Femur (tissue), 1 donor: ENCODE measurements at places on chromosomes 1 and 21.
A peak's percentile ranks its signal among the peaks of the same experiment; 100 is the strongest.

DNA sequence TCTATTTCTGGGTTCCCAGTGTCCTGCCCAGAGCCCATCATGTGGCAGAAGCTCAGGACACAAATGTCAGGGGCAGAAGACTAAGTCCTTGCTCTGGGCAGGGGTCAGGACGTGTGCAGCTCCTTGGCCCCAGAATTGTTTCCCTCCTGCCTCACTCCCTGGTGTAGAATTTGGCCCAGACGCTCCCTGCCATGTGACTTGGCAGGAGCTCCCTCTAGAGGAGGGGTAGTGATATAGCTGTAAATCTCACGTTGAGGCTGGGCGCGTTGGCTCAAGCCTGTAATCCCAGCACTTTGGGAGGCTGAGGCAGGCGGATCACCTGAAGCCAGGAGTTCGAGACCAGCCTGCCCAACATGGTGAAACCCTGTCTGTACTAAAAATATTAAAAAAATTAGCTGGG is 91.2 kb downstream of the UBIAD1 start:
- DNase-seq = no peak

DNA sequence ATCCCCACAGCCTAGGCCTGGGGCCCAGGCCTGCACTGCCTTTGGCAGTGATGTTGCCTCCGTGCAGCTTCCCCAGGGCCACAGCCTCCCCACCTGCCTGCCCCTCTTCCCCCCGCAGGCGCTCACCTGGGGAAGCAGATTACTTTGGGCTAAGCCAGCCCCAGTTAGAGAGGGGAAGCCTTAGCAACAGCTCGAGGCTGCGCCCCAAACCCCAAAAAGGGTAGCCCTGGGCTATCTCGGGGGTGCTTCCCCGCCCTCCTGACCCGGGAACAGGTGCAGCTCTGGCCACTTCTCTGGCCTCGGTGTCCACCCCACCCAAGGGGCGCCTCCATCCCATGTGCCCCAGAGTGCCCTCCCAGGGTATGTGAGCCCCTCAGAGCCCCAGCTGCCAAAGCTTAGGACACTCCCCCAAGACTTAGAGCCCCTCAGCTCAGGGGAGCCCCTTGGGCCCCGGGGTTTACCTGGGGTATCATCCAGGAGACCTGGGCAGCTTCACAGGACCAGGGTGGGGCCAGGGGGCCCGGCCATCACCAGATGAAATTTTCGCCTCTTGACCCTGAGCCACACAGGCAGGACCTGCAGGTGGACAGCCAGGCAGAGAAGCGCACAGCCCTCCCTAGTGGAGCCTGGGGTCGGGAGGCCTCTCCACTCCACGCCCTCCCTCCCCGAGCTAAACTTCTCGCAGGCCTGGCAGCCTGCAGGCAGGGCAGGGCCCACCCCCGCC is 3.3 kb upstream of the TTC34 start:
- DNase-seq = no peak

DNA sequence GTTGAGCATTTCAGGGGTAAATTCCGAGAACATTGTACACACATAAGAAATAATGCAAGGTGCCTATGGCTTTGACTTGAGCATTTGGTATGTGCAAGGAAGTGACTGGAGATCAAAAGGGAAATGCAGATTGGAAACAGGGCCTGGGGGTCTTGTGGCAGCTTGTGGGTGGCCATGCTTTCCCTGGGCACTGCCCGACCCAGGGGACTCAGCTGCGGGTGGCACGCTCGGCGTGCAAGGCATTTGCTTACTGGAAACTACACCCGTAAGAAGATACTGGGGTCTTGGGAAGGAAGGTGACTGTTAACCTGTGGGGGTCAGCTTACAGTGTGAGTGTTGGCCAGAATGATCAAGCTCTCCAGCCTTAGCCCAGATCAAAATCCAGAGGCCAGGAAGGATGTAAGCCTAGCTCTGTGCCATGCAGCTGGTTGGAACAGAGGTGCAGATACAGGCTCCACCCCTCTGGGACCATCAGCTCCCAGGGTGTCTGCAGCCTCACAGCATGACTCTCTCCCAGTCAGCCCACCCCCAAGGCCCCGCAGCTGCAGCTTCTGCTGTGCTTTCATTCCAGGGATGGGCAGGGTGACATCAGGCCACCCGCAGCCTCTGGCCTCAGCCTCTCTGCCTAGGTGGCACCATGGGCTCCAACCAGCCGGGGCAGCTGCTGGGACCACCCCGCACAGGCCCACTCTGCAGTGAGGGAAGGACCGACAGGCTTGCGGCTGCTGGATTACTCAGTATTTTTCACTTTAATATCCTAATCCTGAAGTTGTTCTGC is 55.1 kb downstream of the KIF26B start:
- no peak for DNase-seq

GRCh38 chr1:6625584-6626149 is 999 bp downstream of the THAP3 start:
- DNase-seq = peak; percentile 56

DNA sequence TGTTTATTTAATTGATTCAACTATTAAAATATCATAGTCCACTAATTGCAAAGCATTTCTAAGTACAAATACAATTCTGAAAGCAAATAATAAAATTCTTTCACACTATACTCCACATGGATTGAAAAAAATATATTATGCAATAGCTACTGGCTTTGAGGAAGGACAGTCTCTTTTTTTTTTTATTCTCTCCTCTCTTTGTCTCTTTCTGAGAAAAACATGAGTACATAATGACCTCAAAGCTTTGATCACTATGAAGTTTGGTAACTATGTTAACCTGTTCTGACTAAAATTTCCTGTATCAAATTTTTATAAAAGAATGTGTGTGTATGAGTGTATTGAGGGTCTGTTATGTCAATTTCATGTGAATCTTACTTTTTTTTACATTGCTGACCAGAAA is 96.2 kb downstream of the RGS2 start:
- no peak for DNase-seq

- no peak for DNase-seq
Observed at GRCh38 chr1:202616355-202616915, 93.8 kb downstream of the SYT2 start.

DNA sequence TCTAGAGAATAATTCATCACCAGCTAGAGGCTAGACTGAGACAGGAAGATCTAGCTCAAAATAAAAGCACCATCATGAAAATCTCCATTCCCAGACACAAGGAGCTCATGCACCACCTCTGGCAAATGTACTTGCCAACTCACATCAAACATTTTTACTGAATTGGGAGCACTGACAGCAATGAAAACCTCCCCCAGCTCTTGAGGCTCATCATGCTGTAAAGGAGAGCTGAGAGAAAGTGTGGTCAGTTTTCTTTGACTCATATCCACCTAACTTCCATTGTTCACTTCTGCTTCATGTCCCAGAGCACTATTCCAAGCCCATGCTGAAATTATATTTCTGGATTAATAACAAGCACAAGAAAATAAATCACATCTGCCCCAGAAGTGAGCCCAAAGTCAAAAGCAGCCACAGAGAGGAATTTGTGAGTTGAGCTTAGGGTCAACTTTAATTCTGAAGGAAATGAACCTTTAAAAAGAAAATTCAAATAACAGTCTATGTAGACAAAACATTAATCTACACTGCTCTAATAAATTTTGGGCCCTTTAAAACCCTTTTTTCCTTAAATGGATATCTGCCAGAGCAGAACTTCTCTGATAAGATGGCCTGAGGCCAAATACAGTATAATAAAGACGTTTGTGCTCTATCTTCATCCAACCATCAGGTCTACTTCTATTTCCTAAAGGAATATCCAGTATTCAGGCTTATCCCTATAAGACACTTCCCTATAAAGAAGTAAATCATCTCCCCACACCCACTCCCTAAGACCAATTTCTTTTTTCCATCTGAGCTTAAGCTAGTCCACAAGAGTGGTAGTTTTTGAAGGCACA is 85.9 kb upstream of the ADAM30 start:
- DNase-seq = peak; percentile 67

DNA sequence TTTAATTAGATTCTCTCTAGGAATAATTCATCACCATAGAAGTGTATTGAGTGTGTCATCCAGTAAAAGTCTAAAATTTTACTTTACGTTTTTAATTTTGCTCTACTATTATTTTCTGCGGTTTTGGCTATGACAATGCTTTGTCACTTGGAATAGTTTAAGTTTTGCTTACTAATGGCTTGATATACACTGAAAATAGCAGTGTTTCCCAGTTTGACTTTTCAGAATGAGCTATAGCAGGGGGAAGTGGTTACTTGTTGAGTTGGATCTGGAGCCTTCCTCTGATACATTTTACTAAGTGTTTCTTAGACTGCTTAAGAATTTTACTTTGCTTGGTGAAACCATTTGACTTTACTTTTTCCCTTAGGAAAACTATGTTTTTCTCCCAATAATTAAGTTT is 5.0 kb downstream of the DNAJC16 start:
- no peak for DNase-seq

GRCh38 chr1:160823296-160823695 is 27.3 kb downstream of the LY9 start:
- DNase-seq = no peak

DNA sequence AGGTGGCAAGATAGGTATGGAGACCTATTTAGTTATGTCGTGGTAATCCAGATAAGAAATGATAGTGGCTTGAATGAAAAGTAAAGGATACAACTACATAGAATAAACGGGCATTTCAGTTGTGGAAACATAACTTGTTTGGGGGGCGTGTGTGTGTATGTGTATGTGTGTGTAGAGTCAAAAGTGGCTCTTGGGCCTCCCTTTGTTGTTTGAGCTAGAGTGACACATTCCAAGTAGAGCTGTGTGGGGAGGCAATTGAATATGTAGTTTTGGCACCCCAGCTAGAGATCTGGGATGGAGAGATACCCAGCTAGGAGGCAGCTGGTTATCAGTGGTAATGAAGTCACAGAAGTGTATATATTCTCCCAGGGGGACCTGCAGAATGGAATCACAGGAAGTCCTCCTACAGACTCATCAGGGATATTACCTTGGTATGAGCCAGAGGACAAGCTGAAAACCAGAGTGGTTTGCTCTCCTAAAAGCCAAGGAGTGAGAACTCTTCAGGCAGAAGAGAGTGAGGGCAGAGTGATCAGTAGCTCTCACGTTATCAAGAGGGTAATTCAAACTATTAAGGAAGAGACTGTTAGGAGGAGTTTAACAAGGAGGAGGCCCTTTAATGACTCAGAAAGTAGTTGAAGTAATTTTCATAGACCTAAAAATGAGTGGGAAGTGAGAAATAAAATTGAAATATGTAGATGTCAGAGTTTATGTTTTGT is 5.1 kb downstream of the CR1L start:
- DNase-seq = no peak

DNA sequence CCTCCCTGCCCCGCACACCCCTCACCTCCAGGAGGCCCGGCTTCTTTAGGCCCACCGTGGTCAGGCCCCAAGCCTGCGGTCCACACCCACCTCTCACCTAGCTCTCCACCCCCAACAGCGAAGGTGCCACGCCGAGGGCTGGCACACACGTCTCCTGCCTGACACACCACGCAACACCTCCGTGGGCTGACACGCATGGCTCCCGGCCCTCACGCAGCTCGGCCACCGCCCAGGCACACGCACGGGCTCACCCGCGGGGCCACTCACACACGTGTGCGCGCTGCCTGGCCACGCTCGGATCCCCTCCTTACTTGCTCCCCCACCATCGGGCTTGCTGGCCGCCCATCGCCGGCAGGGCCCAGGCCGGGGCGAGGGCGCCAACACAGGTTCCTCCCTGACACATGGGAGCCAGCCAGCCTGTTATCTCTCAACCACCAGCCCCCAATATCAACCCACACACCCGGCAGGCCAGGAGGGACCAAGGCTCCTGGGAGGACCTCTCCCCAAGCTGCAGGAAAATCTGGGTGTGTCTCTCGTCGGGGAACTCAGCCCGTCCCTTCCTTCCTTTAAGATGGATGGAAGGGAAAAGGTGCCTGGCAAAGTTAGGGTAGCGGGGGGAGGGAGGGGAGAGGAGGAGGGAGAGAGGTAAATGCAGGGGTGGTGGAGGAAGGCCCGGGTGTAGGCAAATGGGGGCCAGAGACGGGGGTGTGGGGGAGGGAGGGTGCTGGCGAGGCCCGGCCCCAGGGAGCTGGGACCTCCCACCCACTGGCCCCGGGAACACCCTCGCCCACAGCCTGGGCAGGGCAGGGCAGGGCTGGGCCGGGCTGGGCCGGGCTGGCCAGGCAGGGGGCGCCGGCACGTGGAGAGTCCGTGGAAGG is 546 bp downstream of the ELOVL1 start:
- peak; percentile 44 for DNase-seq

DNA sequence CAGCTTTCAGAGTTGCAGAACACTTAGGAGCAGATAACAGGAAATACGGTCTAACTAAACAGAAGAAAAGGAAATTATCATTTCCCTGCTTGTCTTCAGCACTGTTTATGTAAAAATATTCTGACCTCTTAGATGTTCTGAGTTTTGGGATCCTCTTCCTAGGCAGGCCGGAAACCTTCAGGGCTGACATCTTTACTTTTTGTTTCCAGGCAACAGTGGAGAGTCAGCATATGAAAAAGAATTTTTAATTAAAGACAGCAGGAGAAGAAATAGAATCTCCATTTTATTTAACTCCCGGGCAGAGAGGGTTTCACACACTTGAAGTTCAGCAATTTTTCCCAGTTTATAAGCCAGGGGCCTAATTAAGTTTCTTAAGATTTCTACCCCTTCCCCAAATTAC is 5.1 kb upstream of the RIPPLY3 start:
- DNase-seq = no peak

- DNase-seq = no peak
Observed at GRCh38 chr1:164701189-164701761, 142.3 kb downstream of the PBX1 start.

GRCh38 chr1:226619031-226619430 is 70.5 kb downstream of the STUM start:
- DNase-seq = no peak

DNA sequence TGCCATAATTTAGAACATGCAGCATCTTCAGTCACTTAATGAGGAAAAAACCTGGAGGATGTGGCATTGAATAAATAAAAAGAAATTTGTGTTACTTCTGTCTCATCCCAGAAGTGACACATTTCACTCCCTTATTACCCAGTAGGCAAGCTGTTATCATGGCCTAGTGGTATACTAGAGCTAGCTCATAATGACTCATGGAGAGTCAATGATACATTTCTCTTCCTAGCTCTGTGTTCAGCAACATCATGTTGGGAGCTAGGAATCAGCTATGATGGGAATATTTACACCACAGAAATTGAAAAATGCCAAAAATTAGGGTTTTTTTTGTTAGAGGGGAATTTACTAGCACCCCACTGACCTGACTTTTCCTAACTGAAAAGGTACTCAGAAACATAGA is 182.7 kb downstream of the HMCN1 start:
- no peak for DNase-seq

- peak; percentile 22 for DNase-seq
Observed at GRCh38 chr1:3902111-3902511, 2.0 kb upstream of the C1orf174 start.

DNA sequence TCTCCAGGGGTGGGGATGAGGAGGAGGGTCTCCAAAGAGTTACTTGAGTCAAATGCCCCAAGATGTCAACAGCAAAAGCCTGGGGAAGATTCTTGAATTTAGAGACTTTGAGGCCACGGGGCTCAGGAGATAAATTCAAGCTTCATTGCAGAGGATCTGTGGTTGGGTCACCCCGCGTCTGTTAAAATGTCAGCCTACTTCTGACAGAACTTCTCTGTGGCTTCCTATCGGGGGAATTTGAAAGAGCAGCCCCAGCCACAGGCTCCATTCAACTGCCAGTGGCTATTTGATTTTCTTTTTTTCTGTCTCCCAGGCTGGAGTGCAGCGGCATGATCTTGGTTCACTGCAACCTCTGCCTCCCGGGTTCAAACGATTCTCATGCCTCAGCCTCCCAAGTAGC is 62.5 kb upstream of the EFHD2 start:
- DNase-seq = no peak

GRCh38 chr1:31390071-31390470 is 17.2 kb upstream of the FABP3 start:
- no peak for DNase-seq

GRCh38 chr1:72521659-72522058 is 239.3 kb upstream of the NEGR1 start:
- DNase-seq = no peak
